ENCODE measurements at places on chromosomes 7 and 10.

GRCh38 chr10:60801522-60801921 is 23.2 kb downstream of the CDK1 start:
- DNase-seq: no peak

GRCh38 chr10:91694170-91694794 is 61.4 kb upstream of the PPP1R3C start:
- DNase-seq: peak; percentile 71

DNA sequence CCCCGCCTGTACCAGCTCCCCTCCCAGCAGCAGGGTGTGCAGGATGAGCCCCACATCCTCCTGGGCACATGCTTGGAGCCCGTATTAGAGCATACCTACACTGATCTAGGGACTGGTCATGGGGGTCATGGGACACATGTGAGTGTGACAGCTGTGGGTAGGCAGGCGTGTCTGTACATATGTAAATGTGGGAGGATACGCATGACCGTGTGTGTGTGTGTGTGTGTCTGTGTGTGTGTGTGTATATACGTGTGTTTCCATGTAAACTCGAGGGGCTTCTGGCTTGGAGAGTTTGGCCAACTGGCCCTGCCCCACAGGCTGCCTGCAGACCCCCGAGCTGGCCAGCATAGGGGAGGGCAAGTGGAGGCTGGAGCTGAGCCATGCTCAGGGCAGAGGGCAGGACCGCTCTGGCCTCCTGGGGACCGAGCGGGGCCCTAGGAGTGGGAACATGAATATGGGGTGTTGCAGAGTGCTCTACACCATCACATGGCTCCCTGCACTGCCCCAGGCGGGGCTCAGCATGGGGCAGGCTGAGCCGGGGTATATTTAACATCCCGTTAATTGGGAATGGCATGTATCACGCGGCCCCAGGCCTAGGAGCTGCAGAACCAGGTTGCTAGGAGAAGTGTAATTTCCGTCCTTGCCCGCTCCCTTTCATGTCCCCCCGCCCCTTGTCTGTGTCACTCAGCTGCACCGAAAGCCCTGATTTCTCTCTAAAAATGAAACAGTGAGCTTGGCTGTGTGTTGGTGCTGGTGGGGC is 152.7 kb upstream of the PCBD1 start:
- no peak for DNase-seq

DNA sequence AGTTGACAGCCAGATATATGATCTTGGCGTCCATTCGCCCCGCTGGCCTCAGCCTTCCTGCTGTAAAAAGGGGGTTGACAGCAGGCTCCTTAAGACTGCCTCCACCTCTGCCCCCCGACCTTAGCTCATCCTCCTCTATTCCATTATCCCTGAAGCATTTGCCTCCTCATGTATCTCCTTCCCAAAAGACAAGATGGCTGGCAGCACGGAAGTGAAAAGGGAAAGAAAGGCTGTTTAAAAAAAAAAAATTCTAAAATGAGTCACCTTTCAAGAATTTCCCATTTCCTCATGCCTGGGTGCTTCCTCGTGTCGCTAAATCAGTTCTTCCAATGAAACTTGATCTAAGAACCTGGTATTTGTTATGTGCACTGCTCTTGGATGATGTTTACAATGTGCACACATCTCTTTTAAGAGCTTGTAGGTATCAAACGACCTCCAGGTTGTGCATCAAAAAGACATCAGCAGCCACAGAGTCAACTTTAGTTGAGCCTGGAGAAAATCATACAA is 1.7 kb downstream of the SCRN1 start:
- peak; percentile 82 for DNase-seq

- DNase-seq: no peak
Measured at GRCh38 chr10:120803972-120804371, 47.2 kb upstream of the WDR11 start.

GRCh38 chr7:71718563-71718962 is 586.6 kb downstream of the GALNT17 start:
- no peak for DNase-seq

GRCh38 chr10:93075369-93076221 is 1.9 kb downstream of the CYP26A1 start:
- no peak for DNase-seq

GRCh38 chr7:102208826-102209225 is 77.8 kb upstream of the SH2B2 start:
- peak; percentile 6 for DNase-seq

- DNase-seq: no peak
Measured at GRCh38 chr7:139692723-139693122, 85.1 kb downstream of the HIPK2 start.

DNA sequence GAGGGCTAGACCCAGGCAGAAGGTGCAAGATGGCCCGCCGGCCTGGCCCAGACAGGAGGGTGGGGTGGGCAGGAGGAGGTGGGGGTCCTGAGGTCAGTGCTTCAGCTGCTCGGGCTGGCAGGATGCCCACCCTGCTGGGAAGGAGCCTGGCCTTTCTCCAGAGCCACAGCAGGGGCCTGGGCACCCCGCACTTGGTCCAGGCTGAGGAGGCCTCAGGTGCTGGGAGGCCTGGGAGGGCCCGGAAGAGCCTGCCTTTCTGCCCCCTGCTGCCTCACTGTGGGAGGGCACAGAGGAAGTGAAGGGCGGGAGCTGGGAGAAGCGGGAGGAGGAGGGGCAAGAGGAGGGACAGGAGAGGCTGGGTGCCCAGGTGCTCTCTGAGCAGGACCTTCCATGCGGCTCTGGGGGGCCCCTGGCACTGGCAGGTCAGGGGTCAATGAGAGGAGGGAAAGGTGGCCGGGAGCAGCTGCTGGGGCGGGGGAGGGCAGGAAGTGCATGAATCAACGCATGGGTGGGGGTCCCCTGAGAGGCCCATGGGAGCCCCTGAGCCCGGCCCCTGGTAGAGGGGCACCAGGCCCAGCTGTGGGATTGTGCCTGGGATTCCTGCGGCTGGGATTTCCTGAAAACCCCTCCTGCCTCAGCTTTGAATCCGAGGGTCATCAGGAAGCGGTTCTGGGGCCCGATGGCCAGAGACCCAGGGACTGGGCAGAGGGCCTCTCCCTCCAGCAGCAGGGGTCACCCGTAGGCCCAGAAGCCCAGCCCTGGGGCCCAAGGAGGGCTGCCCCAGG is 49.9 kb downstream of the PWWP2B start:
- peak; percentile 93 for DNase-seq

GRCh38 chr7:142139597-142140400 is 28.3 kb downstream of the MGAM2 start:
- no peak for DNase-seq

GRCh38 chr10:24944512-24945255 is 7.7 kb downstream of the PRTFDC1 start:
- peak; percentile 43 for DNase-seq

- peak; percentile 47 for DNase-seq
Measured at GRCh38 chr10:104268405-104268712, 625 bp upstream of the GSTO2 start.

DNA sequence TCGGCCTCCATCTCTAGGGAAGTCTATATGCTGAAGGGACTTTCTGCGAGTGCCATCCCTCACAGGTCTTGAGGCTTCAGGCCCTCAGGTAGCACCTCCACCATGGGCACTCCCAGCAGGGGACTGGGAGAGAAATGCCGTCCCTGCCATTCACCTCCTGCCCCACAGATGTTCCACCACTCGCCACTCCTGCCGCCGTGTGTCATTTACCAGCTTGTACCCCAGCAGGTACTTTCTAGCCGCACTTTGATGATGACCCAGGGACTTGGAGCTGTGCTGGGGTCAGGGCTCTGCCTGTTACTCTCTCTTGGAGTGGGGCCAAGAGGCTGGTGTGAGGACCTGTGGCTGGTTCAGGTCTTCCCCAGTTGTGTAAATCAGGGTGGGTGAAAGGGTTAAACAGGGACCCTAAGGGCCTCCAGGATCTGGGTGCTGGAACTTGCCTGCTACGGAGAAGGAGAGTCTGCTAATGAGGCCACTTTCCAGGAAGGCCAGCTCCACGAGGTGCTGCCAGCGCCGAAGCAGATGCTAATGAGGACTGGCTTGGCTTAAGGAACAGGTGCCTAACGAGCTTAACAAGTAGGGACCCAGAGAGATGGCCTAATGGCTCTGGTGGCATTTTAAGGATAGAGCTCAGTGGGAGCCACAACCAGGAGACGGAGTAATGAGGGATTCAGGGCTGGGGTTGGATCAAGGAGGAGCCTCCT is 32.4 kb downstream of the CRHR2 start:
- no peak for DNase-seq

GRCh38 chr10:97567891-97568290 is 4.7 kb upstream of the ANKRD2 start:
- no peak for DNase-seq

DNA sequence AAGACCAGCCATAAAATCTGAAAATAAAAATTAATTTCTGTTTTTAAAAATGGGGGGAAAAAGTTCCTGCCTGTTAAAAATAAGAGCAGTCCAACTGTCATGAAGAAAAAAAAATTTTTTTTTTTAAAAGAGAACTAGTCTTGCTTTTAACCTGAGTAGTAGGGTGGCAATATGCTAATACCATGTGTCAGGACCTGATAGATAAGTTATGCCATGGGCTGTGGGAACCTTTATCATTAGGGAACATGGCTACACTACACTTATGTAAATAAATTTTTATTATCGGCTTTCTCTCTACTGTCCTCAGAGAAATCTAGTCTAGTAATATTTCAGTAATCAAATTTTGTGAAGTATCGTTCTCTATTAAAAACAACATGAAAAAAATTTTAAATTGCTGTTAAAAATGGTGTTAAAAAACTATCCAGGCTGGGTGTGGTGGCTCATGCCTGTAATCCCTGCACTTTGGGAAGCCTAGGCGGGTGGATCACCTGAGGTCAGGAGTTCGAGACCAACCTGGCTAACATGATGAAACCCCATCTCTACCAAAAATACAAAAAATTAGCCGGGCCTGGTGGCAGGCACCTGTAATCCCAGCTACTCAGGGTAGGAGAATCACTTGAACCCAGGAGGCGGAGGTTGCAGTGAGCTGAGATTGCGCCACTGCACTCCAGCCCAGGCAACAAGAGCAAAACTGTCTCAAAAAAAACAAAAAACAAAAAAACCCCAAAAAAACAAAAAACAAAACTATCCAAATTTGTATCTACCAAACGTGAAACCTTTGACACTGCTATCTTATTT is 20.7 kb downstream of the NT5C3A start:
- no peak for DNase-seq

- DNase-seq: no peak
Measured at GRCh38 chr10:117334926-117335325, 40.3 kb downstream of the PDZD8 start.

DNA sequence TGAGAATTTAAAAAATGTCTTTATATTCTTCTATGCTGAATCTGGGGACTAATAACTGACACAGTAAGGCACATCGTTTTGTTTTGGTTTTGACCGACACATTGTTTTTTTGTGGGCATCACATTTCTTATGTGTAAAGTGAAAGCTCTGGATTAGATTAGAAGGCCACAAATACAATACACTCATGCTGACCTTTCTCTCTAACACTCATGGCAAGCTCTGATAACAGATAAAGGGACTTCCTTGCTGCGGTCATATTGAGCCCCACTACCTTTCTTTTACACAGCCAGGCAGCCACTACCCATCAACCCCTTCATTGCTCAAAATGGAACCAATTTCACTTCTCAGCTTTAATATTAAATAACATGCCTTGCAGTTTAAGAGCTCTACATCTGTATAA is 26.0 kb downstream of the PPP1R3A start:
- DNase-seq: no peak

GRCh38 chr7:122829962-122830361 is 56.3 kb downstream of the CADPS2 start:
- DNase-seq: no peak

GRCh38 chr10:3869036-3869435 is 84.0 kb upstream of the KLF6 start:
- no peak for DNase-seq

GRCh38 chr10:127046975-127047877 is 142.0 kb downstream of the DOCK1 start:
- no peak for DNase-seq

DNA sequence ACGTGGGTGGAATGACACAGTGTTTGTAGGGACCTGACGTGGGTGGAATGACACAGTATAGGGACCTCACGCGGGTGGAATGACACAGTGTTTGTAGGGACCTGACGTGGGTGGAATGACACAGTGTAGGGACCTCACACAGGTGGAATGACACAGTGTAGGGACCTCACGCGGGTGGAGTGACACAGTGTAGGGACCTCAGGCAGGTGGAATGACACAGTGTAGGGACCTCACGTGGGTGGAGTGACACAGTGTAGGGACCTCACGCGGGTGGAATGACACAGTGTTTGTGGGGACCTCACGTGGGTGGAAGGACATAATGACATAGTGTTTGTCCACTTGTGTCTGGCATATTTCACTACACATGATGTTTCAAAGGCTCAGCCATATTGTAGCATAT is 19.3 kb downstream of the PPP2R2D start:
- DNase-seq: no peak

- peak; percentile 87 for DNase-seq
Measured at GRCh38 chr10:60646966-60647796, 131.1 kb upstream of the CDK1 start.

All from HT-29 (cell line).